MCF 10A (cell line): ENCODE measurements at places on chromosomes 7 and 10. TPM values are rescaled to one million over a fixed set of nuclear protein-coding genes. Genes with fewer than 3 reads are reported as not detected.

DNA sequence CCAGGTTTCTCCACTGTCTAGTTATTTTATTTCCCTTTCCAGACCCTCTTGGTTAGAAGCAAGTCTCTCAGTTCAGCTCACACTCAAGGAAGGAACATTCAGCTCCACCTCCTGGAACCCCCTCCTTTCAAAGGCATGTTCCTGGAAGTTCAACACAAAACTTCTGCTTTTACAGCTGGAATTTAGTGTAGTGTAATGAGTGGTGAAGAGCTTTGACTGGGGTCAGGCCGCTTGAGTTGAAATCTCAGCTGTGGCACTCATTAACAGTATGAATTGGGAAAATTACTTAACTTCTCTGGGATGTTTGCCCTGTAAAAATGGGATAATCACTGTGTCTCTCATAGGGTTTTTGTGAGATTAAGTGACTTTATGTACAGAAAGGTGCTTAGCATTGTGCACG is 91.7 kb downstream of the TMEM178B start:
- H3K36me3 ChIP-seq = no peaks in the 10 kb centered on the region
- no peak overlapping the region for H3K4me3 ChIP-seq
- no peak overlapping the region for H3K27ac ChIP-seq
- H3K4me1 ChIP-seq = no peaks in the 10 kb centered on the region
- no peaks in the 10 kb centered on the region for H3K27me3 ChIP-seq

DNA sequence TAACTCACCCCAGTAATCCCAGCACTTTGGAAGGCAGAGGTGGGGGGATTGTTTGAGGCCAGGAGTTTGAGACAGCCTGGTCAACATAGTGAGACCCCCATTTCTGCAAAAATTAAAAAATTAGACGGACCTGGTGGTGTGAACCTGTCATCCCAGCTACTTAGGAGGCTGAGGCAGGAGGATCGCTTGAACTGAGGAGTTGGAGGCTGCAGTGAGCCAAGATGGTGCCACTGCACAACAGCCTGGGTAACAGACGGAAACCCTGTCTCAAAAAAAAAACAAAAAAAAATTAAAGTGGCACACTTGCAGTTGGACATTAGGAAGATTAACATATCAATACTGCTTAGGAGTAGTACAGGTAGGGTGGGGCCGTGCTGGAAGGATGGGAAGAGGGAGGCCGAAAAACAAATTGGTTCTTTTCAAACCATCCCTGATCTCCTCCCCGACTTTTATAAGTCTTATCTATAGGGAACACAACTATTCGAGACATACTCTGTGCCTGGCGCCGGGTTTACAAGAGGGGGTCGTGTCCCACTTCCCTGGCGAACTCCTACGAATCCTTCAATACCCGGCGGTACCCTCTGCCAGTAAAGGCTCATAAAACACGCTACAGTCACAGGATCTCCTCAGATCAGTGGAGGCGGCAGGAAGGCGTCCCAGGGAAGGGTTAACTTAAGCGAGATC is 628 bp downstream of the TAF6 start:
- no peaks in the 10 kb centered on the region for H3K27me3 ChIP-seq
- peaks cover 29% of the 10 kb centered on the region for H3K36me3 ChIP-seq
- DNase-seq = no peak
- H3K27ac ChIP-seq = peak overlapping the region; percentile 99
- H3K4me1 ChIP-seq = peaks cover 7% of the 10 kb centered on the region

DNA sequence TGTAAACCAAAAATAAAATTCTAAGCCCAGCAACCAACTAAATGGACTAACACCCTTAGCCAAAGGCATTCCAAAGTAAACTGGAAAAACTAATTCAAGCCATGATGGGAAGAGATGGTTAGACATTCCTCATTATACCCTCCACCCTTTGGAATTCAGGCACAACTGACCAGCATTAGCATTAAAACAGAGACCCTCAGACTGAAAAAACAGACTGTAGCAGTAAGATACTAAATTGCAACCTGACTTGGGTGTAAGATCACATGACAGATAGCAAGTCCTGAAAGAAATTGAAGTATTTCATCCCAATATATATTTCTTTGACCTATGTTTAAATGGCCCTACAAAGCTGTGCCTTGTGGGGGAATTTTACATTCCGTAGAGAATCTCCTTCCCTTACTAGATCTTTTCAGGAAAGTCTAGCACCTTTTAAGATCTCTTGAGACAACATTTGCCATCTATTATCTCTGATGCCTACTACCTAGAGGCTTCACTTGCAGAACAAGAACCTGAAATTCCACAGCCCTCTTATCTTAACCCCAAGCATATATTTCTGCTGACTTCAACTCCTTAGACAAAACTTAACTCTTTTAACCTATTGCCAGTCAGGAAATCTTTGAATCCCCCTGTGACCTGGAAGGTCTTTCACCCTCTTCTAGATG is 750.2 kb upstream of the IGFBP3 start:
- no peak overlapping the region for H3K27ac ChIP-seq
- no peak overlapping the region for H3K4me3 ChIP-seq
- H3K27me3 ChIP-seq = no peaks in the 10 kb centered on the region
- DNase-seq = no peak
- H3K36me3 ChIP-seq = no peaks in the 10 kb centered on the region

DNA sequence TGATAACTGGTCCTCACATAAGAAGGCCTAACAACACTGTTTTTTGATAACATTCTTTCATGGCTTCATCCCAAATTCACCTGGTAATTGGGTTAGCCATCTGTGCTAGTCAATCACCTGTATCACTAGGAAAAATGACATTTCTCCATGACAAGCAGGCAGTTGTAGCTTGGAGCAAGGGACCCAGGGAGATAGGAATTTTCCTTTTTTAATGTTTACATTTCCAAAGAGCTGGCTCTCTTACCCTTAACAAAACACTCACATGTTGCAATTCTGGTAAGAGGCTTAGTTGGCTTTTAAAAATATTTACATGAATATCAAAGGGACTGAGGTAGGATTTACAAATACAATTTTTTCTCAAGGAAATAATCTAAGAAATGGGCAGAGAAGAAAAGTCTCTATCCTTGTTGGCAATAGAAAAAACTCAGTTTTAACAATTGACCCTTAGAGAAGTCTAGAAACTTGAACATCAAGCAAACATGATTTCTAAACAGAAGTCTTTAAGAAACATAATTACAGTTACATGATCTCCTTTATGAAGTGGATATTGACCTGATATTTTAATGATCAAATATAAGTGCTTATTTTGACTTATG is 16.1 kb upstream of the AKR1C1 start:
- peak; percentile 57 for DNase-seq
- peak overlapping the region; percentile 72 for H3K27ac ChIP-seq

DNA sequence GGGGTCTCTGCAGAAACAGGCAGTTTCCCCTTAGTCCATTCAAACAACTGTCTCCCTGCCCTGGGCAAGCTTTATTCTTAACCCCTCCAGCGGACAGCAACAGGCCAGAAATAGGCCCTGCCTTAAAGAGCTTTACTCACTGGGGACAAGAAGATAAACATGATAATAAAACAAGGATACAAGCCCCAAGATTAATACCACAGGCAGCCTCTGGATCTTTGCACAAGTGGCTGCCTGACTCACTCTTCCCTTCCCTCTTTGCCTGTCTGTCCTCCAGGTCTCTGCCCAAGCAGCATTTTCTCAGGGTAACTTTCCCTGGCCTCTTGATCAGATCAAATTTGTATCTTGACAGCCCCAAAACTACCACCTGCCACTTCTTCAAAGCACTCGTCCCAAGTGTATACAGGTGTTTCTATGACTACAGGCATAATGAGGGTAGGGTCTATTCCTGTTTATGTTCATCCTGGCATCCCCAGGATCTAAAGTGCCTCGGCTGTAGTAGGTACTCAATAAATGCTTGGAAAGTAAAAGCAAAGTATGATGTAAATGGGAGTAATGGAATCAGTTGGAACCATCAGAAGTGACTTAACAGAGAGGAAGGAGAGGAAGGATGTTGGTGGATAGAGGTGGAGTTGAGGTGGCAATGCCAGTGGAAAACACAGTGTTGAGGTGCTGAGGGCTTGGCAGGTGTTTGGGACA is 7.0 kb upstream of the CAMK2G start:
- no peaks in the 10 kb centered on the region for H3K27me3 ChIP-seq
- H3K27ac ChIP-seq = no peak overlapping the region
- H3K4me1 ChIP-seq = peaks cover 25% of the 10 kb centered on the region
- no peak overlapping the region for H3K4me3 ChIP-seq
- H3K36me3 ChIP-seq = no peaks in the 10 kb centered on the region

- peaks cover 11% of the 10 kb centered on the region for H3K4me1 ChIP-seq
- H3K4me3 ChIP-seq = peak overlapping the region; percentile 47
- no peaks in the 10 kb centered on the region for H3K27me3 ChIP-seq
These were observed 160.6 kb downstream of the KLF6 start for GRCh38 chr10:3624367-3624766.

- H3K4me1 ChIP-seq = peaks cover 32% of the 10 kb centered on the region
- no peak for DNase-seq
- no peaks in the 10 kb centered on the region for H3K27me3 ChIP-seq
- H3K36me3 ChIP-seq = no peaks in the 10 kb centered on the region
- no peak overlapping the region for H3K4me3 ChIP-seq
These were observed 86.0 kb downstream of the SLC37A3 start for GRCh38 chr7:140312141-140312846.

DNA sequence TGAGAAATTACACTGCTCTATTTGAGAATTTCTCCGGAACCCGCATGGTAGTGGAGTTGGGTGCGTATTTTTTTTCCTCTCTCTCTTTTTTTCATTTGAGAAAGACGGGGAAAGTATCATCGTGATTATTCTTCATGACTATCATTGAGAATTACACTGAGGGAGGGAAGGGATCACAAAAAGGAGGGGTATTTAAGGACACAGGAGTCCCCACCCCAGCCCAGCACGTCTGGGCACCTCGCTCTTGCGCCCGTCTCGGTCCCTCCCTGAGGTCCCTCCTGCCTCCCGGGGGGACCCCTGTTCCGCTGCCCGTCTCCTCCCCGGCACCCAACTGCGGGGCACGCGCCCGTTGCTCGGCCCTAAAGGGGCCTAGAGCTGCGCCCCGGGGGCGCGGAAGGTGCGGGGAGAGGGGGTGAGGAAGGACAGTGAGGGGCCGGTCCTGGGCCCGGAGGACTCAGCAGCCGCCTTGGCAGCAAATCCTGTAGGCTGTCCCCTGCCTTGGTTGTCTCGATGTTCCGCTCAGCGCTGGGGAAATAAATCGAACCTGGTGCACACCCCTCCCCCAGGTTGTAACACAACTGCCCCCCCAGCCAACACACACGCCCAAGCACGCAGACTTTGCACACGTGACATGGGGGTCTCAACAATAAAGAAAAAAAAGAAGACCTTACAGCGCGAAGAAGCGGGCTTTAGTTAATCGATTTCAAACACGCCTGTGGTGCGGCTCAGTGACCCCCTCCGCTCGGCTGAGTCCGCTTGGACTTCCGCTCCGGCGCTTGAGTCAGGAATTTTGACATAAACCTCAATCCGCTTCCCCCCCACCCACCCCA is 18.6 kb upstream of the GATA3 start:
- H3K4me1 ChIP-seq = no peaks in the 10 kb centered on the region
- no peak overlapping the region for H3K27ac ChIP-seq
- H3K36me3 ChIP-seq = no peaks in the 10 kb centered on the region
- no peak overlapping the region for H3K4me3 ChIP-seq

DNA sequence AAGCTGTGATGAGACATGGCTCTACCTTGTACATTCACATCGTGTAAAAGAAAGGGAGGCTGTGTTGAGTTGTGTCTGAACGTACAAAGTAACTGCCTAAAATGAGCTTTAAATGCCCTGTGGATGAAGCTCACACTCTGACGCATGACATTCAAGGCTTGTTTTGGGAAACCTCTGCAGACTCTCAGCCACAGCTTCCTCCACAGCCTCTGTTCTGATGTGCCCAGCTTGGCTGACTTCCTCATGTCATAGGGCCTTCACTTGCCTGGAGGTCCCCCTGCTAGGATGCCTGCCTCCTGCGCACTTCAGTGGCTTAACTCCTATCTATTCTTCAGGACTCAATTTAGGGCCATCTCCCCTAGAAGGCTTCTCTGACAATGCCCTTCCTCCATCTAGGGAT is 230.0 kb upstream of the HABP2 start:
- no peak overlapping the region for H3K4me3 ChIP-seq
- H3K27ac ChIP-seq = no peak overlapping the region
- H3K27me3 ChIP-seq = no peaks in the 10 kb centered on the region

GRCh38 chr10:132628966-132629900 is 91.6 kb downstream of the INPP5A start:
- H3K36me3 ChIP-seq = no peaks in the 10 kb centered on the region
- DNase-seq = no peak
- no peak overlapping the region for H3K27ac ChIP-seq
- H3K4me3 ChIP-seq = no peak overlapping the region
- H3K27me3 ChIP-seq = no peaks in the 10 kb centered on the region
- peaks cover 5% of the 10 kb centered on the region for H3K4me1 ChIP-seq

The APBB1IP gene
- total RNA-seq = not detected in 2 replicates

The AS3MT gene
- total RNA-seq = 0.25 and 0.26 TPM in 2 replicates

The CABCOCO1 gene
- total RNA-seq = not detected in 2 replicates

The NEURL1 gene
- total RNA-seq = 0.20 TPM in 1 of 2 replicates, not detected in the other

The CALHM3 gene
- not detected in 2 replicates for total RNA-seq
